ENCODE measurements at places on chromosomes 1 and 21.

DNA sequence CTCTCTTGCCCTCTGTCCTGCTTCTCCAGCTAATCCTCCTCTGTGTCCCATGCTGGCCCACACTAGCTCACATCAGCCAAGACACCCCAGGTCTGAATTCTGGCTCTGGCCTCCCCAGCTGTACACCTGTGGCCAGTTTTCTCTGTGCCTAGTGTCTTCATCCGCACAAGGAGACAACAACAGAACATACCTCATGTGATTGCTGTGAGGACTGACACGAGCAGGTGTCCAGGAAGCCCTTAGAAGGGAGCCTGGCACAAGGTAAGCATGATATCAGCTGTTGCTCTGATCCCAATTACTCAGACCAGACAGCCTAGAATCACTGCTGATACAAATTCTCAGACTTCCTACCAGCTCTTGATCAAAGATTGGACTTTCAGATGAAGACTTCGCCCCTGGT lies 71.2 kb upstream of the GJB5 start:
- DNase-seq, result no peak

DNA sequence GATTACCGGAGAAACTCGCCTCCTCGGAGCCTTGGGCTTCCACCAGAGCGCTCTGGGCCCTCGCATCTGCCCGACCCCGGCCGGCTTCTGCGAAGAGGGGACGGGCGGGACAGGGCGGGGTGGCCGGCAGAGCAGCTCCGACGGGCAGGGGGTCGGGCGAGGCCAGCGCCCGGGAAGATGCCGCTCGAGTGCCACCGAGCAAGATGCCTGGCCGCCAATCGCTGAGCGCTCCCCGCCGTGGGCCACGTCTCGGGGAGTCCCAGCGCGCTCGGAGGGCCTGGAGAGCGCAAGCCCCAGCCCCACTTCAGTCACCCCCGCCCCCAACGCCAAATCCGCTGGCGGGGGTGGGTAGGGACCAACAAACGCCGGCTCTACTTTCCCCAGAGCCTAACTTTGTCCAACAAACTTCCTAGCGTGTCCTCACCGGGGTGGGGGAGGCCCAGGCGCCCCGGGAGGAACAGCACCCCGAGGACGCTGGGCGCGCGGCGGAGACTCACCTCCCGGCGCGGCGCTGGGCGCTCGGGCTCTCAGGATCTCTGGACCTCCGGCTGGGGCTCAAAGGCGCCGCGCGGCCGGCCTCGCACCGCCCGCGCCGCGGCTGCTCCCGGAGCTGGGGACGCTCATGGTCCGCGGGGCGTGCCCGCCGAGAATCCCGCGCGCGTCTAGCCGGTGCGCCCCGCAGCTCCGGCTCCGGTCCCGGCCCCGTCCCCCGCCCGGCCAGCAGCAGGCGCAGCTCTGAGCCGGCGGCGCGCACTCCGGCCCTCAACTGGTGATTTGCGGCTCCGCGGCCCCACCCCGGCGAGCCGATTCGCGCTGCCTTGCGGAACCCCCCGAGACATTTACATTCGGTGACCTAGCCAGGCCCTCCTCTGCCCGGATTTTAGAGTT lies at the start of gene BCAR3:
Gene BCAR3 (minus strand): TSS at position 737 of the 888 bp plus-strand sequence. CDS start 6,907 bp downstream, outside the sequence.
- no peak for DNase-seq

- no peak for DNase-seq
These were observed 16.1 kb downstream of the SON start for GRCh38 chr21:33558777-33559421.

DNA sequence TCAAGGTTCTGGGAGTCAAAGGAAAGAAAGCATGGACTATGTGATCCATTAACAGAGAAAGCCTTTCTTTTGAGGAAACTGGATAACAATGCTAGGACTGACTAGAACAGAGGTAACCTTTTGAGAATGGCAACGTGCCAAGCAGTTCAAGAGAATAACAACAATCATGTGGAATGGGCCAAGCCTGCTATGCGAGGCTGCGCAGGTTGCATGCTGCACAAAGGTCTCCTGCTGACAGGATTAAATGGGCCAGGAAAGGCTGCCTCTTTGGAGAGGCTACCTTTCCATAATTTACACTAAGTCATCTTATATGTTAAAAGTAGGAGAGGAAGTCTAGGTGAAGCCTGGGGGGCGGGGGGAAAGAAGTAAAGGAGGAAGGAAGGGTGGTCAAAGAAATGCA lies 5.8 kb downstream of the PCNX2 start:
- no peak for DNase-seq

DNA sequence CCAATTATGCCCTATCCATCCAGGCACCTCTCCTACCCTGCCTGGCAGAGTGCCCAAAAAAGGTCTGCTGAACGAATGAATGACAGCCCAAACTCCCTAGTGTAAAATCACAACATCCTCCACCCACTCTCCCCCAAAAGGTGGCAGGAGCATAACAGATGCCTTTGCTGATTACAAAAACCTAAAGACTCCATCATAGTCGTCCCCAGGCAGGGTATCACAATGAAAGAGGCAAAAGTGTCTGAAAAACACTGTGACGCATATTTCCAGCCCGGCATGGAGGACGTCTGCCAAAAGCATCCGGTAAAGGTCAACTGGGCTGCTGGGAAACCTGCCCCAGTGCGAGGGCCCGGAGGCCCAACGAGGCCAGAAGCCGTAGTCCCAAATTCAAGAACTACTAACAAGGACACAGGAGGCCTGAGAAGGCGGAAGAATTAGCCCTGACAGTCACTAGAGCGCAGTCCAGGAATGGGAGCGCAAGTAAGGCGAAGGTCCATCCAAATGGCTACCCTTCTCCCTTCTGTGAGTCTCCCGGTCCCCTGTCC lies 576 bp downstream of the SMIM12 start:
- DNase-seq, result no peak

GRCh38 chr1:27235827-27236226 lies 1.4 kb downstream of the WDTC1 start:
- no peak for DNase-seq

DNA sequence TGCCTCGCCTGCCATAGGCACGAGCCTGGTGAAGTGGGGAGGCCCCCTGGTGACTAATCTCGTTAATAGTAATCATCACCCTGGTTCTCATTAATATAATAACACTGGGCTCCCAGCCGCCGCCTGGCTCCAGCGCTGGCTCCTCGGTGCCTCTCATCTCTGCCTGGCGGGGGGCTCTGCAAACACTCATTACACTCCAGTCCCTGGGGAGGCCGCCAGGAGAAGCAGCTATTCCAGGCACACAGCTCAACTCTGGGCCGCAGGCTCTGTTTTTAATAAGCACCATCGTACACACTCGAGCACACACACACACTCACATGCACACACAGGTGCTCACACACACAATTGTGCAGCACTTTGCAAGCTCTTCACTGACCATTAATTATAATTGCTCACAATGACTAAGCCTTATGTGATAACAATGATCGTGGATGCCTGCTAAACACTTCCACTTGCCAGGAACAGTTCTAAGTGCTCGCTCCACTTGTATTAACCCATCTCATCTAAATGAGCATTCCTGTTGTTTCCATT lies 52.2 kb downstream of the SDC3 start:
- no peak for DNase-seq
